Cardiac atrium fibroblast (primary cell): ENCODE measurements at places on chromosomes 5 and 9. TPM values are rescaled to one million over a fixed set of nuclear protein-coding genes. Genes with fewer than 3 reads are reported as not detected.

Gene SPAAR
- total RNA-seq = 4.5 and 7.5 TPM in 2 replicates

Gene ARL14EPL
- total RNA-seq = not detected in 2 replicates

Gene CTXN3
- not detected in 2 replicates for total RNA-seq

Gene GRM6
- total RNA-seq = not detected in 2 replicates

Gene FGD3
- total RNA-seq = not detected in 2 replicates

Gene PCDHAC2
- total RNA-seq = under 0.01 and 0.49 TPM in 2 replicates

Gene DNAJB5
- total RNA-seq = 4.9 and 14.6 TPM in 2 replicates

Gene SOX30
- not detected in 2 replicates for total RNA-seq

Gene NUTM2F
- not detected in 2 replicates for total RNA-seq

Gene MEF2C
- 6.3 and 17.5 TPM in 2 replicates for total RNA-seq

Gene OTP
- not detected in 2 replicates for total RNA-seq

Gene F12
- total RNA-seq = not detected in 2 replicates

Gene SHOC1
- not detected in 2 replicates for total RNA-seq

Gene AGGF1
- total RNA-seq = 10.8 and 15.4 TPM in 2 replicates

Gene CDX1
- total RNA-seq = not detected in 2 replicates

Gene IRX4
- total RNA-seq = not detected in 2 replicates

Gene FOXD4L4
- 0.97 TPM in 1 of 2 replicates, not detected in the other for total RNA-seq

Gene MYMK
- total RNA-seq = not detected in 2 replicates

Gene C5orf63
- total RNA-seq = 0.97 and 1.6 TPM in 2 replicates

Gene MOB3B
- 0.16 and 0.18 TPM in 2 replicates for total RNA-seq

Gene DMRT3
- not detected in 2 replicates for total RNA-seq
